ENCODE measurements at places on chromosomes 5 and 9. TPM values are rescaled to one million over a fixed set of nuclear protein-coding genes. Genes with fewer than 3 reads are reported as not detected.

ANKRD34B gene
- total RNA-seq, result 0.13 TPM

TNFSF8 gene
- 1.3 TPM for total RNA-seq

PRRT1B gene
- not detected for total RNA-seq

ABO gene
- 1.4 TPM for total RNA-seq

PCDHA3 gene
- 0.10 TPM for total RNA-seq

ZDHHC21 gene
- total RNA-seq, result 6.7 TPM

PHF24 gene
- total RNA-seq, result 0.78 TPM

LRRC19 gene
- not detected for total RNA-seq

GABRB2 gene
- total RNA-seq, result 0.24 TPM

LECT2 gene
- not detected for total RNA-seq

GCNT4 gene
- 0.25 TPM for total RNA-seq

TSLP gene
- total RNA-seq, result 6.7 TPM

SEMA6A gene
- total RNA-seq, result 8.5 TPM

COL15A1 gene
- 57.7 TPM for total RNA-seq

XRCC4 gene
- total RNA-seq, result 5.0 TPM

RETREG1 gene
- total RNA-seq, result 213 TPM

DNA sequence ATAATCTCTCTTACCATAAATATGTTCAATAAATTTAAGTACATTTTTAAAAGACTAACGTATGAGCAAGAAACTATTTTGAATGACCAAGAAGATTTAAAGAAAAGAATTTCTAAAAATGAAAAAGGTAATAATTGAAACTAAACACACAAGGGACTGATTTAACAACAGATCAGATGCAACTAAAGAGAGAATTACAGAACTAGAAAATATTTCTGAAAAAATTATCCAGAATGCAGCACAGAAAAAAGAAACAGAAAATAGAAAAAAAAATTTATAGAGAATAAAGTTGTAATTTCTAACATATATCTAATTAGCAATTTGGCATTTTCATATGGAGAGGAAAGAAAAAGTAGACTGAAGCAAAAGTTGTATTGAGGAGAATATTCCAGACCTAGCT is 269.3 kb downstream of the TLE1 start:
- DNase-seq, result no peak

DNA sequence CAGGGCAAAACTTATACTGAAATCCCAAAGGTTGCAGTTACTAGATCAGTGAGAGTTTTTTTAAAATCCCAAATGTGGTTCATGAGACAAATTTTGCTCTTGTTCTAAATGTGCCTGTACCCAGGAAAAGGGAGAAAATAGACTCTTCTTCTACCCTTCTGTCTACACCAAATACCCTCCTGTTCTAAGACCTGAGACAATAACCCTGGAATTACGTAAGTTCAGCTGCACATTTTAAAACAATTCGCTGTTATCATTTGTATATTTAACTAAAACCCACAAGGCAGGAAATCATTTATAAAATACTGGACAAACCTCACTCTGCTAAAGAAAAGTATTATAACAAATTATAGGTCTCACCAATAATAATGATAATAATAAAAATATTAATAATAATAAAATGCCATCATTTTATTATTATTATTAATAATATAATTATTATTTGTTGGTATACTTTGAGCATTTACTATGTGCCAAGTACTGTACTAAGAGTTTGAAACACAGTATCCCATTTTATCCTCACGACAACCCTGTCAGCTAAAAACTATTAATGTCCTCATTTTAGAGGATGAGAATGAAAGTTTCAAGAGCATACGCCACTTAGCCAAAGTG is 49.8 kb upstream of the AFAP1L1 start:
- DNase-seq, result no peak

GRCh38 chr5:76451031-76451701 is 48.1 kb downstream of the IQGAP2 start:
- DNase-seq, result no peak

DNA sequence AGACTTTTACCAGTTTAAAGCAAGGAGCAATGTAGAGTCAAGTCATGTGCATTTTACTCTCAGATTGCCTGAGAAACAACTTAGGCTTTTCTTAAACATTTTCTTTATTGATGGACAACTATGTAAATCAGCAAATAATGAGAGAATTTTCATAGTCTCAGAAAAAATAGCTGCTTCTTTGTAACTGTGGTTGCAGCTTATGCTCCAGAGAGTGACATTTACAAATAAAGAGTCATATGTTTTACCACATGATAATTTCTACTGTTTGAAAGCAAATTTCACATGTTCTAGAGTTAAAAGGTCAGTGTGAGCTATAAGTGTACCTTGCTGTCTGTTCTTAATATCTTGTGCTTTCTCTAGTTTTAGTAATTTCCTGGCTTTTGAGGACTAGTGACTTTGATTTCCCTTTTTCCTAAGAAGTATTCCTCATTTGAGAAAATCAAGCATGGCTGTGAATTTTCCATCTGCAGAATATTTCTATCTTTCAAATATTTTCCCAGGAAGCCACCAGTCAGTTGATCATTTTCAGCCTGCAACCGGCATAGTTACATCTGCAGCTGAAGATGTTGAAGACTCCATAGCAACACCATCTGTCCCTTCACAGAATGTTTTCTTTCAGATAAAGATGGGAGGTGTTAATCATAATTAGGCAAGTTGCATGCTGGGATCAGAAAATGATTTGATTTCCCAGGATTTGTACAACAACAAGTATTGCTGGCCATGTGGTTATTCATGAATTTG is 229.9 kb downstream of the SGCD start:
- DNase-seq, result no peak

DNA sequence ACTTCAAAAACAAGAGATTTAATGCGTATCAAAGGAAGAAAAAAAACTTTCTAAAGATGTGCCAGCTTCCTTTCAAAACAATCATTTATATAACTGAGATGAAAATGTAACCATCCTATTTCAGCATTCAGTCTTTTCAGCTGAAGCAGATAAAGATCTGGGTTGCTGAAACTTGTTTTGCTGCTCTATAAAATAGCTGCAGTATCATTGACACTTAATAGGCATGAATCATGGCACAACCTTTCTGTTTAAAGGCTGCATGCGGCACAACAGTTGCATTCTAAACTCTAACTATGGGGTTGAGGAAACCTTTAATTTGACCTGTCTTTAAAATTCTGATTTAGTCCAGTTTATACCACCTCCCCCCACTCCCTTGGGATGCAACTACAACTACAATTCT is 196.7 kb downstream of the MPDZ start:
- DNase-seq, result no peak

DNA sequence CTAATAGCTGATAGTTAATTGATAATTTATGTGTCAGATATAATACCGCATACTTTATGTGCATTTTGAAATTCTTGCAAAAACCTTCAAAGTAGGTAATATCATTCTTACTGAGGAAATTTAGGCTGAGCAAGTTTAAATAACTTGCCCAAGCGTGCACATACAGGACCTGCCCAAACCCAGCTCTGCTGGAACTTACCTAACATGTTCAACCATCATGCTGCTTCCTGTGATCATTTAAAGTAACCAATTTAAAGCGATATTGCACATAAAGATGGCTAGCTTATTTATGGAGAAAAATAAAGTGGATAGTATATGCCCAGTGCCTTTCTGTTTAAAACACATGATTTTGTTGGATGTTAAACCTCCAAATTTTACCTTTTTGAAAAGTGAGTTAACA is 4.3 kb downstream of the FAM174A start:
- DNase-seq, result no peak

DNA sequence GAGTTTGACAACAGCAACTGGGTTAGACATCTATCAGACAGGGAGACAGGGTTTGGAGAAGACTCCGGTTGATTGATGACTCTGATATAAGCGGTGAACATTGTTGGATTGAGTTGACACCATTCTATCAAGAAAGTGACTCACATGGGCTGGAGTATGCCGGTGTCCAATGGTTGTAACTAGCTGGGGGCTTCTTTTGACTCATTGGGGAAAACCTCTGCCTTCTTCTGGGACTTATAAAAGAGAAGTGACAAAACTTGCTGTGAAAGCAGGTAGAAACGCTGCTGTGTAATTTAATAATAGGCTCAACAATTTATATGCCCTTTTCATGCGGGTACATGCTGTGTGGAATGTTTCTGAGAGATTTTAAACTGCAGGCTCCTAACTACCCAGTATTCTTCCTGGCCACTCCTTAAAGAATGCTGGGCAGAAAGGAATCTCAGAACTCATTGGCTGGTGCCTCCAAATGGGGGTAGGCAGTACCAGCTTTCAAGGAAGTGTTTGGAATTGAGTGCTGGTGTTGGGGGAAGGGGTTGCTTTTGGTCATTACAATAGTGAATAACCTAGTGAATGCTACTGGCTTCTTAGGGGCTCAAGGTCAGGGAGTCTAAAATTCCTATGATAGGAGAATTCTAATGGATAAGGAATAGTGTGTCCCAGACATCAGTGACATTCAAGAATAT is 43.9 kb downstream of the FYB1 start:
- no peak for DNase-seq

- no peak for DNase-seq
These were observed 72.3 kb downstream of the KCNT1 start for GRCh38 chr9:135774239-135774747.

GRCh38 chr5:31767335-31768031 is 128.6 kb downstream of the PDZD2 start:
- no peak for DNase-seq

DNA sequence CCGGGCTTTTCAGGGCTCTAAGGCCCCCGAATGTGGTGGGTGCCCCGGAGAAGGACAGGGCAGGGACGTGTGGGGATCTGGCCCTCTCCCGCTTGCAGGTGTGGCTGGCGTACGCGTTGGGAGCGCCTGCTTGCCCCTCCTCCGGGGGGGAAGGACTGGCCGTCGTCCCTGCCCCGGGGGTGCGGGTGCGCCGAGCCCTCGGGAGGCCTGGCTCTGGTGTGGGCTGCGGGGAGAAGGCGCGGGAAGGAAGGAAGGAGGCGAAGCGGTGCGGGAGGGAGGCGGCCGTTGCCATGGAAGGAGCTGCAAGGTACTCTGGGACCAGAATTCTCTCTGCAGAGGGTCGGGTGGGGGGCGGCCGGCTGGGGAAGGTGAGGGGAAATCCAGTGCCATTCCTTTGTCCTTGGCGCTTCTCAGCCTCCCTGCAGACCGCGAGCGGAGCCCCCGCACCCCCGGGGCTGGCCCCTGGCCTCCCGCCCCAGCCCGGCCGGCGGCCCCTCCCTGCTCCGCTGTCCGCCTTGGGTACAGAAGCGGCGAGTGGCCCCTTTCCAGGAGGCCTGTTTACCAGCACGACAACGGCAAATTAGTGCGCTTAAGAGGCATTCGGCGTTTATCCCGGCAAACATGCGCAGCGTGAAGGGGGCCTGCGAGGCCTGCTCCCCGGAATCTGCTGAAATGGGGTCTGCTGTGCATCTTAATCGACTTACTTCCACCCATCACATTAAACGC is 67.1 kb upstream of the UNC5A start:
- DNase-seq, result no peak

DNA sequence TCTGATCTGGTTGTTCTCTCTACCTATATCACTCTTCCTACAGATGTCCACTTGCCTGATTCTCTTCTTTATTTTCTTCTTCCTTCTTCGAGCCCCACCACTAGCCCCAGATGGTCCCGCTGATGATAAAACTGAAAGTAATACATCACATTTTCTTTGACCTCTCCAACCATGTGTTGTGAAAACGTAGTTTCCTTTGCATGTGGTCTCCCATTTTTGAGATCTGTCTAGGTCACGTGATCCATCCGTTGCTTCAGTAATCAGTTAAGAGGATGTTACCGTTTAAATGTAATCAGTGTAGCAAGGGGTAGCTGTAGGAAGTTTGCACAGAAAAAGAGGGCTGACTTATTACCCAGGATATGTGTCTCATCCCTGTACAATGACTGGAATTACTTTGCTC is 426.3 kb upstream of the TLE4 start:
- DNase-seq, result no peak

GRCh38 chr5:158013303-158013702 is 154.4 kb upstream of the CLINT1 start:
- DNase-seq, result no peak

- no peak for DNase-seq
These were observed 22.6 kb upstream of the TMEM171 start for GRCh38 chr5:73097740-73098139.

- DNase-seq, result peak; percentile 54
These were observed 199.4 kb downstream of the ESM1 start for GRCh38 chr5:54785729-54786591.

GRCh38 chr9:137221506-137222111 is 431 bp downstream of the RNF208 start:
- no peak for DNase-seq

- no peak for DNase-seq
These were observed 78.8 kb downstream of the ADAMTS2 start for GRCh38 chr5:179266291-179267070.

DNA sequence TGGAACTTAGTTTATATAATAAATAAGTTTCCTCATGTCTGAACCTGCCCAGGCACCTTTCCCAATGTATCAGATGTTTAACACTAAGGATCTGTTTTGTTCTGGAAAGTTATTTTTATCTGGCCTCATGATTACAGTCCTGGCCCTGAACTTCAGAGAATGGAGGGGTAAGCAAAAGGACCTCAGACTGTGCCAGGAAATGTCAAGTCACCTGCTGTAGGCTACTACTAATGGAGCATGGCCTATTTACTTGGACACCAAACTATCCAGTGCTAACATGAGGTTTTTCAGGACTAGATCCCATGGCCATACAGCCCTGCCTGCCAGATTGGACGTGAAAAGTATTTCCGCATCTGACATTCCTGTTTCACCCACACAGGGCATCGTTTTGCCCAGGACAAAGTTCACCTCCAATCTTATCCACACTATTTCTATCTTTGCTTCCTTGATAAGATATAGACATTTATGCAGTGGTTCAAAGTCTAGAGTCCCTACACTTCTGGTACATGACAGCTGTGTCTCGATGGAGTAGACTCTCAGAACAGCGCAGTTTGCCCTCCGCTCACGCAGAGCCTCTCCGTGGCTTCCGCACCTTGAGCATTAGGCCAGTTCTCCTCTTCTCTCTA is at the start of gene BTNL8:
TSS of gene BTNL8 (plus strand) at position 539 of the 626 bp plus-strand sequence. CDS start 152 bp downstream, outside the sequence.
- no peak for DNase-seq

- no peak for DNase-seq
These were observed 612 bp upstream of the BBLN start for GRCh38 chr9:128159522-128159783.

DNA sequence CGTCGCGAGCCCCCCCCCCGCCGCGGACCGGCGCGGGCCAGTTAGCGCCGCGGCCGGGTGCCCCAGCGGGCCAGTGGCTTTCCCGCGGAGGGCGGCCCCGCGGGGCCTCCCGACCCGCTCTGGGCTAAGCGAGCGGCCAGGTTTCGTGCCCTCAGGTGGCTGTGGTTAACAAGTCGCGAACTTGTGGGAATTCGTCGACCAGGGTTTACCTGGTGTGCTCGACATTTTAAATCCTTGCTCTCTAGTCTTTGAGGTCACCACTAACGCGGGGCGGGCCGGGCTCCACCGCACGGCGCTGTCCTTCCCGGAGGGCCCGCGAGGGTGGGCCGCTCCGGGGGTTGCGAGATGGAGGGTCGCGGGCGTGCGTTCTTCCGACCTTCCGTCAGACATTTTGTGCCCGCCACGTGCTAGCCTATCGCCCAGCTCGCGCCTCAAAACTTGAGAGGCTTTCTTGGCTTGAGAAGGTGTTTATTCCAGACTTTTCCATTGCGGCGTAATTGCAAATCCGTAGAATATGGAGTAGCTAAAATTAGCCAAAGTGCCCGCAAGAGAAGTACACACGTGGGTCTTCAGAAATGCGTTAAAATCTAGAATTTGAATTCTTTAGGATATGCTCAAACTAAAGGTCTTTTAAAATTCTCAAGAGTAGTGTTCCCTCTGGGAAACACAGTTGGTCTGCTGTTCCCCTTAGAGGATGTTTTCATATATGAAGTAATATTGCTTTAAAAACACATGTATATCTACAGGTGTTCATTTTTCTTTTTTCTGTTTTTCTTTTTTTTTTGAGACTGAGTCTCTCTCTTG is 2.1 kb downstream of the ANP32B start:
- peak; percentile 19 for DNase-seq
